ENCODE measurements at places on chromosomes 12 and 14. TPM values are rescaled to one million over a fixed set of nuclear protein-coding genes. Genes with fewer than 3 reads are reported as not detected.

DNA sequence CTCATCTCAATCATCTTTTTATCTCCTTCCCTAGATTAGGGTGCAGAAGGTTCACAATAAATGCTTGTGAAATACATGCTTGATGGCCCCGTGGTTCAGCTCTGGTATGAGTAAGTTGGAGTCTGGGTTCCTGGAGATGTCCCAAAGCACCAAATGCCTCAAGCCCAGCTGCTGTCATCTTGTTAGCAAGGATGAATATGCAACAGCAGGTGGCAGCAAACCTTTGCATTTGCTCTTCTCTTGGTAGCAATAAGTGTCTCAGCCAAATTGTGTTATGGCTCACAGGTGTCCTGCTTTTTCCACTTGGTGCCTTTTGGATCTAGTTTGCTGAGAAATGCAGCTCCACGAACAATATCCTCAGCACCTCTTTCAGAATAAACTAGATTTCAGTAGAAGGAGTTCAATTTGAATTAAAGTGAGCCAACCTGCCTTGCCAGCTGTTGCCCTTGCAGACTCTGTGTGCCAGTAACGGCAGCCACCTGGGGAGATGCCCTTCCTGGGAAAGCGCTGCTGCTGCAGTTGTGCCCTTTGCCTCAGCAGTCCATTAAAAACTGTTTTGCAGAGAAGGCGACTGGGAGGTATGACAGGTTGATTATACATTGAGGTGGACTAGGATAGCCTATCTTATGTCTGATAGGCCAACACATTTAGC, 417.3 kb downstream of the SNAPC1 start:
- DNase-seq = peak; percentile 16
- H3K36me3 ChIP-seq = no peaks in the 10 kb centered on the region
- no peak overlapping the region for H3K4me3 ChIP-seq

- H3K27ac ChIP-seq = no peak overlapping the region
- H3K4me1 ChIP-seq = peaks cover 7% of the 10 kb centered on the region
- peak; percentile 33 for DNase-seq
- H3K27me3 ChIP-seq = no peaks in the 10 kb centered on the region
- no peaks in the 10 kb centered on the region for H3K36me3 ChIP-seq
- peak overlapping the region; percentile 21 for H3K4me3 ChIP-seq
Observed at GRCh38 chr12:106645074-106645421, 62.2 kb downstream of the RFX4 start.

GRCh38 chr12:6888360-6888759, 15.3 kb upstream of the SPSB2 start:
- H3K4me1 ChIP-seq = peaks cover 10% of the 10 kb centered on the region
- no peaks in the 10 kb centered on the region for H3K27me3 ChIP-seq
- DNase-seq = no peak
- no peak overlapping the region for H3K4me3 ChIP-seq
- peaks cover 4% of the 10 kb centered on the region for H3K36me3 ChIP-seq
- H3K27ac ChIP-seq = no peak overlapping the region

DNA sequence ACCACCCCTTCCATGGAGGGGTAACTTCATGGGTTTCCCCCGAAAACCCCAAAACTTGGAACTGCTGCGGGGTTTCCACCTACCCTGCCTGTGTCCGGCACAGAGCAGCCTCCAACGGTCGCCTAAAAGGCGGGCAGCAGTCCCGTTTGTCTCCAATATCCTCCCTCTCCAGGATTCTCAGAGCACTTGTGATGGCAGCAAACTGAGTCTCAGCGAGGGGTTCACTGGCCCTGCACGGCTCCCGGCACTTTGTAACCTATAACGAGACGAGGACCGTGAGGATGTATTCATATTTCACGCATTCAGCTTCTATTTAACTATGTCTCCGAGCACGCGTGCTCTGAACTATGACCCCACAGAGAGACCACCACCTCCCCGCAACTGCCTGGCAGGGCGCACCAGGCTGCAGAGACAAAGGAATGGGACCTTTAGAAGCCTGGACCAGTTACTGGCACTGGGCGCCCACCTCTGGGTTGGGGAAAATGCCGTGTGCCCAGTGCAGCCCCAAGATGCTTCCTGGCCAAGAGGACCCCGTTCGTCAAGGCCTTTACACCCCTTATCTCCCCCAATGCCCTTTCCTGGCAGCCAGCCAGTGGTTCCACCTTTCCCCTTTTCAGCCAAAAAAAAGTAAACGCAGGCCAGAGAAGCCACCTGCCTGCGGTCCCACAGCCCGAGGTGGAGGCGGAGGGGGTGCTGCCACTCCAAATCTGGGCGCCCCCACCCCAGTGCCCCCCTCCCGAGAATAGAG, 173.1 kb upstream of the RTL1 start:
- no peak for DNase-seq
- peaks cover 5% of the 10 kb centered on the region for H3K4me1 ChIP-seq
- no peak overlapping the region for H3K27ac ChIP-seq
- peaks cover 29% of the 10 kb centered on the region for H3K27me3 ChIP-seq

GRCh38 chr12:118375348-118375747, 1.0 kb upstream of the SUDS3 start:
- H3K27ac ChIP-seq = peak overlapping the region; percentile 96
- peaks cover 9% of the 10 kb centered on the region for H3K36me3 ChIP-seq
- peak overlapping the region; percentile 80 for H3K4me3 ChIP-seq
- DNase-seq = no peak
- peaks cover 43% of the 10 kb centered on the region for H3K4me1 ChIP-seq

DNA sequence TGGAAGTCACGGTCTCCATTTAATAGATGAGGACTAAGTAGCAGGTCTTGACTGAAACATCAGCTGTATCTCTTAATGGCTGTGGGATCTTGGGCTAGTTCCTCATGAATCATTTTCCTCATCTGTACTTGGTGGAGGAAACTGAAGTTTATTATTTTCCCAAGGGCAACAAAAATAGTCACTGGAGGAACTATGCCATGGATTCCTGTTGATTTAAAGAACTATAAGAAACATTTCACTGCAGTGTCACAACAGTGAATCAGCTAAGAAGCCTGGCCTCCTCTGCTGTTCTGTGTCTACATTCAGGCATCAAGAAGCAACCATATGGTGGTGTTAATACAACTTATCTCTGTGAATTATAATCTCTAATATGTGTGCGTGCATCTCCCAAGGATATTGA, 200.5 kb downstream of the STXBP6 start:
- H3K36me3 ChIP-seq = no peaks in the 10 kb centered on the region
- H3K4me3 ChIP-seq = no peak overlapping the region
- no peaks in the 10 kb centered on the region for H3K4me1 ChIP-seq
- no peak overlapping the region for H3K27ac ChIP-seq
- no peak for DNase-seq

DNA sequence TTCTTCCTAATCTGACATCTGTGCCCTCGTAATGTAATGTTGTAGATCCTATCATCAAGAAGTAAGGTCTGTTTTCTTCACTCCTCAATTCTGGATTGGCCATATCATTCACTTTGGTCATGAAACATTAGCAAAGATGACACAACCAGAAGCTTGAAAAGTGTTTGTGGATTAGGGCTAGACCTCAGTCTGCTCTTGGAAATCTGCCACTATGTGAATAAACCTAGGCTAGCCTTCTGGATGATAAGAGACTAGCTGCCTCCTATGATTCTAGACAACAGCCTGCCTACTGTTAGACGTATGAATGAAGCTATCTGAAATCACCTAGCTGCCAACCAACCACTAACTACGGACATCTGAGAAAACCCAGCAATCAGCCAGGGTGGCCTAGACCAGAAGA, 38.7 kb upstream of the LYZ start:
- H3K27ac ChIP-seq = no peak overlapping the region
- no peak for DNase-seq
- H3K4me3 ChIP-seq = no peak overlapping the region
- no peaks in the 10 kb centered on the region for H3K36me3 ChIP-seq
- H3K4me1 ChIP-seq = no peaks in the 10 kb centered on the region
- no peaks in the 10 kb centered on the region for H3K27me3 ChIP-seq

- no peaks in the 10 kb centered on the region for H3K36me3 ChIP-seq
- no peak within 1 kb of the TSS for H3K4me3 ChIP-seq
- no peaks in the 10 kb centered on the region for H3K4me1 ChIP-seq
- no peaks in the 10 kb centered on the region for H3K27me3 ChIP-seq
Observed at GRCh38 chr14:24508155-24508840, at the start of gene CMA1. Gene CMA1 (minus strand): TSS chr14:24508265. CDS start chr14:24508235, 30 bp downstream.

GRCh38 chr12:100789146-100789545, 5.4 kb upstream of the ANO4 start:
- H3K27ac ChIP-seq = no peak overlapping the region
- H3K4me1 ChIP-seq = no peaks in the 10 kb centered on the region
- H3K4me3 ChIP-seq = no peak overlapping the region
- no peak for DNase-seq
- no peaks in the 10 kb centered on the region for H3K36me3 ChIP-seq

DNA sequence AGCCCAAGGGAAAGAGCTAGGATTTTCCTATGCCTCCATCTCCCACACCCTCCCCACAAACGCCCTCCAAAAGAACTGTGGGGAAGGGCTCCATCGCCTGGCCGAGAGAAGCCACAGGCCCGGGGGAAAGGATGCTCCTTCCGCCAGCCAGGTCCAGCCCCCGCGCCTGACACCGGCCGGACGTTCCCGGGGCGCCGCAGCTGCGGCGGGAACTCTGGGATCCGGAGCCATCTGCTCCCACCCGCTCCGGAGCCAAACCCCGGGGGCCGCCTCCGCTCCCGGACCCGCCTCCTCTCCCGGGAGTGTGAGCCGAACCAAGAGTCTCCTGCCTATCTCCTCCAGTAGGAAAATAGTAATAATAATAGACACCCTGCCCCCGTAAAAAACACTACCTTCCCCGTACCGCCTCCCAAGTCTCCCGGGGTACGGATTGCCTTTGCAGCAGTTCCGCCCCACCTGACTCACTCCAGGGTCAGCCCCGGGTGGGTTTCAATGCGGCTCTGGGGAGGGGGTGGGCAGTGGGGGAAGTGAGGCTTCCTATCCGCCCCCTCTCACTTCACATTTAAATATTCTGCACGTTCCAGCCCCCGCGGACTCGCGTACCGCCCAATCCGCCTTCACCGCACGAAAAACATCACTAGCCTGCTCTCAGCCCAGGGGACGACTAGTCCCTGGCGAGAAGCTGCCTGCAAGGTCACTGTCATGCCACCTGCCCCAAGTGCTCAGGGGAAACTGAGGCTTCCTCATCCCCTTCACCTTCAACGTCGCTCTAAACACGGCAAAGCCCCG, 2.4 kb downstream of the AGAP2 start:
- H3K27me3 ChIP-seq = peaks cover 52% of the 10 kb centered on the region
- H3K4me1 ChIP-seq = peaks cover 7% of the 10 kb centered on the region
- no peaks in the 10 kb centered on the region for H3K36me3 ChIP-seq
- peak overlapping the region; percentile 8 for H3K27ac ChIP-seq
- no peak for DNase-seq

DNA sequence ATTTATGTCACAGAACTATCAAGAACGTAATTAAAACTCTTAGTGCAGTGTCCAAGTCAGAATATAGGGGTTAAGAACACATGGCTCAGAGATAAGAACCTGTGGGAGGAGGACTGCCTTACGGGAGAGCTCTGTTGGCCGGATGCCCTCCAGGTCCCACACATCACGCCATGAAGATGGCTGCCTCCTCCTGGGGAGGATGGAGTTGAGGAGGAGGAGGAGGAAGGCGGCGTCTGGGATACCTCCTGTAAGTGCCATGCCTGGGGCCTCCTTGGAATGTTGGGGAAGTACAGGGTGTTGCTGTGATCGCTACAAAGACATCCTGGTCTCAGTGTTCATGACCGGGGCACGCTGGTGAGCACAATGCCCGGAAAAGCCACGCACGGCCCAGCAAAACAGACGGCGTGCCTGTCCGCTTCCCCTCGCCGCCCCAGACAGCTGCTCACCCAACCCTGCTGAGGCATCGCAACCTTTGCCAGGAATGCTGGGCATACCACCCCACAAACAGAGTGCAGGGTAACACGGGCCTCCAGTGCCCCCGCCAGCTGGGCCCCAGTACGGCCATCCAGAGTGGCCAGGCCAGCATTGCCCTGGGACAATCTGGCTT, 28.7 kb upstream of the CD9 start:
- H3K4me1 ChIP-seq = peaks cover 8% of the 10 kb centered on the region
- H3K27me3 ChIP-seq = no peaks in the 10 kb centered on the region
- no peak for DNase-seq

DNA sequence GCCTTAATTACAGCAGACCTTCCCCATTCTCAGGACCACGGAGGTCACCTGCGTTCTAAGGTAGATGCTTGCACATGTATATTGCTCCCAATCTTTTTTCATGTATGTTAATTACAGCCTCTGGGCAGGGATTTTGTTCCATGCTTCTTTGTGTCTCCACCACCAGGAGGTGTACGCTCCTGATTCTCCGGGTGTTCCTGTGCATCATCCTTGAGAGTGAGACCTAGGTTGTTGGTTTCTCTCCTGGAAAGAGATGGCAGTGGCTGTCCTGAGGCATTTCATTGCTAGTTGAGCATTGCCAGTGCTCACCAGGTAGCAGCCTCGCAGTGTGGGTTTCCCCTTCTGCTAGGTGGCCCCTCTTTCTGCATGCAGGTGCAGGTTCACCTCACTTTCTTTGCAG, 52.8 kb downstream of the KCNK13 start:
- H3K27ac ChIP-seq = no peak overlapping the region
- no peaks in the 10 kb centered on the region for H3K27me3 ChIP-seq

- no peak overlapping the region for H3K27ac ChIP-seq
- no peaks in the 10 kb centered on the region for H3K27me3 ChIP-seq
- no peaks in the 10 kb centered on the region for H3K4me1 ChIP-seq
- H3K4me3 ChIP-seq = no peak overlapping the region
- H3K36me3 ChIP-seq = no peaks in the 10 kb centered on the region
- DNase-seq = no peak
Observed at GRCh38 chr12:22709292-22709691, 84.3 kb downstream of the ETNK1 start.

- H3K27me3 ChIP-seq = peaks cover 5% of the 10 kb centered on the region
- no peak overlapping the region for H3K4me3 ChIP-seq
- no peak overlapping the region for H3K27ac ChIP-seq
- no peak for DNase-seq
- H3K4me1 ChIP-seq = no peaks in the 10 kb centered on the region
- H3K36me3 ChIP-seq = no peaks in the 10 kb centered on the region
Observed at GRCh38 chr12:1517007-1517406, 77.4 kb downstream of the FBXL14 start.

DNA sequence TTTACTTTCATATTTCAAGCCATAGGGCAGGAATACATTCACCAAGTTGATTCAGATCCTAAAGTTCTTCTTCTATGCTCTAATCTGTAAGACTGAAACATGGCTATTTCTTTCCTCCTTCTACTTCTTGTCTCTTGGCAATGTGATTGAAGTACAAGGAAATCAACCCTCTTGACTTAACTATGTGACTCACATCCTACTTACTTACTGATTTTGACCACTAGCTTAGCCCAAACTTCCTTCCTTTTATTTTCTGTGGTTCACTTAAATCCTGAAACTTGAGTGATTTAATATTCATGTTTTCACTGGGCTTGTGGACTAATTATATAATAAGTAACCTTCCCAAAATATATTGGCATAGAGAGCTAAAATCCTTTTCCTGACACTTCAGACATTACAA, 111.2 kb upstream of the NOVA1 start:
- H3K4me3 ChIP-seq = no peak overlapping the region
- no peaks in the 10 kb centered on the region for H3K27me3 ChIP-seq
- DNase-seq = no peak
- H3K4me1 ChIP-seq = no peaks in the 10 kb centered on the region
- no peak overlapping the region for H3K27ac ChIP-seq

GRCh38 chr12:41942354-41942753, 202.3 kb downstream of the GXYLT1 start:
- no peak for DNase-seq
- H3K27ac ChIP-seq = no peak overlapping the region
- no peaks in the 10 kb centered on the region for H3K27me3 ChIP-seq
- no peaks in the 10 kb centered on the region for H3K4me1 ChIP-seq

The ITGB7 gene
- not detected for total RNA-seq

The TAC3 gene
- total RNA-seq = not detected

The CNTN1 gene
- total RNA-seq = 0.27 TPM

The GLI1 gene
- total RNA-seq = not detected

The PKP2 gene
- total RNA-seq = 3.9 TPM

The TIGAR gene
- total RNA-seq = 6.3 TPM

The RNASE1 gene
- total RNA-seq = 198 TPM

The NUP37 gene
- total RNA-seq = 17.1 TPM

The ACOT6 gene
- not detected for total RNA-seq

The RPL10L gene
- not detected for total RNA-seq

Data from gastrocnemius medialis (tissue), 4 donors.